ENCODE measurements at places on chromosomes 12 and 14.

DNA sequence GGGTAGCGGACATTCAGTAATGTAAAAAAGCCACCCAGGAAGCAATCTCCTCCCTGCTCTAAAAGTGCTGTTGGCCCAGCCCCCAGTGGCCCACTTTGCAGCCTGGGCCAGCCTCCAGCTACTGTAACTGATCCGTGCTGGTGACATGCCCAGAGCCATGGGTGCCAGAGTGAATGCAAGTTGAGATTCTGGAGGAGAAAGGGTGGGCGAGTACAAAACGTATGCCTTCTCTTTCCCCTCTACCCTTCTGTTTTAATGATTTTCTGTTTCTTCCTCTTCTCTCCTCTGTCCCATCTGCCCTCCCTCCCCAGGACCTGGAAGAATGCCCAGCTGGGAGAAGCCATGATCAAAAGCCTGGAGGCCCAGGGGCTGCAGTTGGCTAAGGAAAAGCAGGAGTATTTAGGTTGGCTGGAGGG lies 16.9 kb downstream of the PLEKHD1 start:
- DNase-seq = no peak

DNA sequence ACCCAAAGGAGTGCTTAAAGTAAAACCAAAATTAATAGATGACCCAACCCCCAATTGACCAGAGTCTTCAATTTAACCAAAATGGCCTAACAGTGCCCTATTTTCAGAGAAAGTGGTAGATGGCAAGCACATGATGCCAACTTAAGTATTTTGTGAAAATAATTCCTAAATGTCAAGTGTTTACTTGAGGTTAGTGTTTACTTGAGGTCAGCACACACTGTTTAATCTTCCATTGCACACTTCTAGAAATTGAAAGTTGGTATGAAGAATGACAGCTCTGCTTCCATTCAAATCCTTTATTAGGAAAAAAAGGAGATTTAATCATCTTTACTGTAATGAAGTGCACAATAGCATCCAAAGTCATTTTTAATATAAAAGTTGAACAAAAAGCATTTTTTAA lies 25.9 kb upstream of the CAND1 start:
- no peak for DNase-seq

GRCh38 chr12:96719660-96720362 lies 187.2 kb upstream of the NEDD1 start:
- DNase-seq = peak; percentile 8

DNA sequence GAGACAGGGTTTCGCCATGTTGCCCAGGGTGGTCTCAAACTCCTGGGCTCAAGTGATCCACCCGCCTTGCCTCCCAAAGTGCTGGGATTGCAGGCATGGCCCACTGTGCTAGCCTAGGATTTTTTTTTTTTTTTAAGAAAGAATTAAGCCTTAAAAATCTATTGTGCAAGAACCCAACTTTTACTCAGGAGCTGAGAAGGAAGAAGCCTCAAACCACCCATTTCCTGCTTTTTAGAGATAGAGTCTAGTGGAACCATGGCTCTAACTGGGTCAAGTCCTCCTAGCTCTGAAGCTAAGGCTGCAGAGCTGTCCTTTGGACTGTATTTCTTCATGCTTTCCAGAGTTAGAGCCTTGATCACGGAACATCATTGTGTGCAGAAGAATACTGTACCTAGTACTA lies 1.3 kb upstream of the TSFM start:
- DNase-seq = no peak

DNA sequence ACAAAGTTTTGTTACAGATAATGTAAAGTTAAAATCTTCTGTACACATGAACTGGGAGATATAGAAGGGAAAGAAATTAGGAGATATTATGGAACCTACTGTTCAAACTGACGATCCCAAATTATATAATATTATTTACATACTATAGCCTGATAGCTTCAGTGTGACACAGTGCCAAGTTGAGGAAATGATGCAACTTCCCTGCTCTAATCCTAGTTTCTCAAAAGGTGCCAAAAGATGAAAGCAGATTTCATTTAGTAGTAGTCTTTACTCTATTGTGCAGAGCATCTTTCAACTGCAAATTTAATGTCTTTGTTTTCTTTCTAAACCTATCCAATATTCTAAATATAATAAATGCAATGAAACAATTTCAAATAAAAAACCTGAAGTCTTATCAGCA lies 46.9 kb downstream of the COCH start:
- DNase-seq = no peak

DNA sequence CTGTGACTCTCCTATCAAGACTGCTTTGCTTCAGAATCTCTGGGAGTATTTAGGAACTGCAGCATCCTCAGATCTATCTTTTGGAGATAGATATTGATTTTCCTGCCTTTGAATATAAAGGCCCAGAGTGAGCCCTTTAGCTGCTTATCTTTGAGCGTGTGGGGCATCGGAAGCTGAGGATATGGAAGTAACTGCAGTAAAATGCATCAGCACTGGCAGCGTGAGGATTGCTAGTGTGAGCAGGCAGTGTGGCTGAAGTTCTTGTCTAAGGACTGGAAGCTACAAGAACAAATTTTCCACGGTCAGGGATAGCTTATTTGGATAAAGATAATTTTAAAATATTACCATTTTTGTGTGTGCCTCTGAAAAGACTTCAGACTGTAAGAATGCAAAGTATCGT lies 474.7 kb downstream of the NPAS3 start:
- DNase-seq = no peak

DNA sequence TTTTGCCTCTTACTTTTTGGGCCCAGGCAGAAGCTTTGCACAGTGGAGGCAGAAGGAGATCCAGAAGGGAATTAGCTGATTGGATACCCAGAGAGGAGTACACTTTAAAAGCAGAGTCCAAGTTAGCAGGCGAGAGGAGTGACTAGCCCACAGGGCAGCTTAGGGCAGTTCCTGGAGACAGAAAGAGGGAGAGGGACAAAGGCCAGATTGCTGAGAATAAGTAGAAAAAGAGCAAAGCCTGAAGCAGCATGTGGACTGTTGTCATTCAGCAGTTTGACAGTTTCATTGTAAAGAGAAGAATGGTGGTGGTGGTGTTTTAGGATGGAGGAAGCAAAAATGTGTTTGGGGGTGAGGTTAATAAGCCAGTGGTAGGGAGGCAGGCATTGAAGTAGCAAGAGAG lies 95.1 kb downstream of the PELI2 start:
- no peak for DNase-seq

DNA sequence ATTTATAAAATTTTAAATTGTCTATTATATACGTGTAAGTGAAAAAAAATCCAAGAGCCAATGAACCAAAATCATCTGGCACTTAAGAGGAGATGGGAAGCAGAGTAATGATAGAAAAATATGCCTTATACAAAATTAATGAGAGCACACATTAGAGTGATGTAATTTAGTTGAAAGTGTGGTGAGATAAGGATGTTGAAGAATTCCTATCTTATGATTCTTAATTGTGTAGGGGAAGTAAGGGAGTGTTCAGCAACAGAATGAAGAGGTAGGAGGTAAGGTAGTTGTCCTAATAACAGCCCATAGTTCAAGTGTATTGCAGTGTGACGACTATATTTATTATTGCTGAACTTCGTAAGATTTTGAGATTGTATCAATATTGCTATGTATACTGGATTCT lies 843.4 kb upstream of the FLRT2 start:
- no peak for DNase-seq

- DNase-seq = no peak
Measured at GRCh38 chr14:93937519-93937918, 10.4 kb downstream of the FAM181A start.

DNA sequence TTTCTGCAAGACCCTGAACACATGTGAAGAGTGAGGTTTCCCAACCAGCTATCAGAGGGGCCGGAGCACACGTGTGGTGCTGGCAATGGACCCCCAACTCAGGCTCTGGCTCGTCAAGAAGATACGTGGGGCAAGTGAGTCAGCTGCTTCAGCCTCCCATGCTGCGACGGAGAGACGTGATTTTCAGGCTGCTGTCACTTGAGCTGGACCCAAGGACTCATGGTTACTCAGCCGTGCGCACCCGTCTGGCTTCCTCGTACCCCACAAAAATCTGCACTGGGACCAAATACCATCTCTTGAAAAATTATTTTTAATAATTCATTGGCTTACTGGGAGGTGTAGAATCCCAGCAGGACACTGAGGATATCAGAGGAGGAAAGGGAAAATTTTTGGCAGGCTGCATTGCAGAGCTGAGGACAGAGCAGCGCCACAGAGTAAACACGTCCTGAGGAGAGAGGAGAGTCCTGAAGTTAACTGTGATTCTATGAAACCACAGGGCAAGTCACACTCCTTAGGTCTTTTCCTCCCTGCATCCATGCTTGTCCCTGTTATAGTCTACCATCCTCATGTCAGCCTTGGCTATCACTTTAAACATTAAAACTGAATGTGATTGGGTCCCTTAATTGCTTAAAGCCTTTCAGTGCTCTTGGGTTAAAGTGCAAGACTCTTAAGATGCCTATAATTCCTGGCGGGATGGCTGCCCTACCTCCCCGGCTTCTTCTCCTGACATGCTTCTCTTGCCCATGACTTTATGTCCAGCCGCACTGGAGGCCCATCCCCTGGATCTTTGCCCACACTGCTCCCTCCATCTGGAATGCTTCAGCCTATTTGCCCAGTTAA lies 95.3 kb upstream of the SLC35F4 start:
- no peak for DNase-seq

DNA sequence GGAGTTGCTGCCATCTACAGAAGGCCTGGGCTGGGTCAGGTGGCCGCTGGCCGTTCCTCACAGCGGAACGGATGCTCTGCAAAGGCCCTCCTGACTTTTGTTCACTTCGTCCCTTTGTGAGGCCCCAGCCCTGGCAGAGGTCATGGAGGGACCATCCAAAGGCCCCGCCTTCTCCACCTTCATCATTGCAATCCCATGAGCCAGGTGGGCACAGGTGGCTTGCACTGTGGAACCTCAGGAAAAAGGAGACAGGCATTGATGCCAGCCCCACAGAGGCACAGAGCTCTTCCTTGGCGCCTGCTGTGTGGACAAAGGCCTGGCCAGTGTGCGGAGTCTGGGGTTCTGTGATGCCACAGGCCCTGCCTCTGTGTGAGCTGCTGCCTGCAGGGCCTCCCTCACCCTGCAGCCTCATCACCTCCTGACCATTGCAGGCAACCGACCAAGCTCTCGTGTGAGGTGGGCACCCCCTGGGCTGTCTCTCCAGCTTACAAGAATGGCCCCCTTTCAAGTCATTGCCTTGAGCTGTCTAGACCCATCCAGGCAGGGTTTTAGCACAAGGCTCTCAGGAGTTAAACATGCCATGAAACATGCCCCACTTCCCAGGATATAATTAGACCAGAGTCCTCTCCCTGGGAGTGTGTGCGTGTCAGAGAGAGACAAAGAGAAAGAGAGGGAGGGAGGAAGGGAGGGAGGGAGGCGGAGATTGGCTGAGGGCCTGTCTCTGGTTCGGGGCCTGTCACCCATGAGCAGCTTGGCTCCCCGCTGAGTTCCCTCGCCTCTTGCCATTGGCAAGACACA lies 19.3 kb downstream of the NFKBIA start:
- DNase-seq = no peak

DNA sequence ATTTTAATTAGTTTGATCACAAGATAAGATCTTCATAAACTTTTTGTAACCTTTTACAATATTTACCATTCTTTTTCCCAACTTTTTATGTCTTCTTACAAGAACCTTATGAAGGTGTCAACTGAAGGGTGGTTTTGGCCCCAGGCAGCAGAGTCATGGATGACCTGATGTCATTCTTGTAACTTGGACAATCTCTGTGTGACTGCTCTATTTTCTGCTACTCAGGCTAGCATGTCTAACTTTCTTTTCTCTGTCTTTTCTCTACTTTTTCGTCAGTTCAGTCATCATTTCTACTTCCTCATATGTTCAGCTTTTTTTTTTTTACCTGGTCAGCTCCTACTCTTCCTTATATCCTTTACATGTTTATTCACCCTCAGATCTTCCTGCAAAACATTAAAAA lies 150.7 kb upstream of the PTPRQ start:
- no peak for DNase-seq

DNA sequence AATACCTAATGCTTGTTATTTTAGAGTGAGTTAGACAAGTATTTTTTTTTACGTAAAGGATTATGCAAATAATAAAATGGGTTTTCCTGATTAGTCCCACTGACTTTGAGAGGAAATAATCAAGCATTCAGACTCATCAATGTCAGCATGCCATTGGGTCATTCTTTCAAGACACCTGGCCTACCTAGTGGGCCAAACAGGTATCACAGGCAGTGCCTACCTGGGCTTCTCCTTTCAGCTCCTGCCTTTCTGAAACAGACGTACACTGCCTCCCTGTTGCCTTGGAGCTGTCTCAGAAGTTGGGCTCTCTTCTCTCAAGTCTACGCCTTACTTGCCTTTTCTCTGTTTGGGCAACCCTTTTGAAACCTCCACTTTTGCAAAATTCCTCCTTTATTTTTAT lies 545.6 kb downstream of the SNAPC1 start:
- DNase-seq = no peak

DNA sequence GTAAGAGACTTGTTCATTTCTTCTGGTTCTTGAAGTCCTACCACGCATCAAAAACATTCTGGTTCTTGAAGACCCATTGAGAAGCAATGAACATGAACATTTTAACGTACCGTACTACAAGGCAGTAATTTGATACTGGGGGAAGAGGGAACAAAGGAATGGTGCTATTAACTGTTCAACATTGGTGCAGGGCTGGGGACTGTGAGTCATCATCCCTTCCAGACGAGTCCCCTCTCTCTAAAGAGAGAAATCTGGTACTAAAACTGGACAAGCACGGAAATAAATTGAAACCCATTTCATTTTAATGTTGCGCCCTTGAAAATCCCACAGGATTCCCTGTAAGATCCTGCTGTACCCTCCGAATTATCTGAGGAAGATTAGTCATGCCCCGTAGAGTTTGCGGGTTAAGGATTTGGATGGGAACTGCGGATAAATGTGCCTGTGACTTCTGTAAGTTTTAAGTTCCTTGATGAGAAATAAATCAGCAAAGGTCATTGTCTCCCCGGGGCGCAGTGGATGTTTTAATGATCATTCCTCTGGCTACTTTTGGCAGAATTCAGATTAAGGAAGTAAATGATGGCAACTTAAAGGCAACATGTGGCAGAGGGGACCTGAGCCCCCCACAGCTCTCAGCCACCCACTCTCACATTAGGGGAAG lies 78.6 kb downstream of the KCNK13 start:
- no peak for DNase-seq

Data from 8988T (cell line).